ENCODE measurements at places on chromosomes 1 and 21. TPM values are rescaled to one million over a fixed set of nuclear protein-coding genes. Genes with fewer than 3 reads are reported as not detected.

DNA sequence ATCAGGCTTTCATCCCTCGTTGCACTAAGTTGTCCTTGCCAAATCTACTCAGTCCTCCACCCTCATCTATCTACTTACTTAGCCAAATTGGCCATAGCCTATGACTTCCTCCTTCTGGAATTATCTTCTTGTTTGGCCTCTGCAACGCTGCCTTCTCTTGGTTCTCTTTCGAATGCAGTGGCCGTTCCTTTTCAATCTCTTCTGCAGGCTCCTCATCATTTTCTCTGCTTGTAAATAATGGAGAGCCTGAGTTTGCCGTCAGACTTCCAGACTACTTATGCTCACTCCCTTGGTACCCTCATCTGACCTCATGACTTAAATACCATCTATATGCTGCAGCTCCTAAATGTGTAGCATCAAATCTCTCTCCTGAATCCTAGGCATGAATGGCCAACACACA, 22.4 kb upstream of the SRRM1 start:
- DNase-seq = no peak

GRCh38 chr21:39537571-39537970, 75.2 kb upstream of the B3GALT5 start:
- no peak for DNase-seq

- no peak for DNase-seq
These were observed 51.3 kb downstream of the HLCS start for GRCh38 chr21:36915014-36915695.

- DNase-seq = no peak
These were observed 560.3 kb upstream of the ZP4 start for GRCh38 chr1:238450976-238451375.

DNA sequence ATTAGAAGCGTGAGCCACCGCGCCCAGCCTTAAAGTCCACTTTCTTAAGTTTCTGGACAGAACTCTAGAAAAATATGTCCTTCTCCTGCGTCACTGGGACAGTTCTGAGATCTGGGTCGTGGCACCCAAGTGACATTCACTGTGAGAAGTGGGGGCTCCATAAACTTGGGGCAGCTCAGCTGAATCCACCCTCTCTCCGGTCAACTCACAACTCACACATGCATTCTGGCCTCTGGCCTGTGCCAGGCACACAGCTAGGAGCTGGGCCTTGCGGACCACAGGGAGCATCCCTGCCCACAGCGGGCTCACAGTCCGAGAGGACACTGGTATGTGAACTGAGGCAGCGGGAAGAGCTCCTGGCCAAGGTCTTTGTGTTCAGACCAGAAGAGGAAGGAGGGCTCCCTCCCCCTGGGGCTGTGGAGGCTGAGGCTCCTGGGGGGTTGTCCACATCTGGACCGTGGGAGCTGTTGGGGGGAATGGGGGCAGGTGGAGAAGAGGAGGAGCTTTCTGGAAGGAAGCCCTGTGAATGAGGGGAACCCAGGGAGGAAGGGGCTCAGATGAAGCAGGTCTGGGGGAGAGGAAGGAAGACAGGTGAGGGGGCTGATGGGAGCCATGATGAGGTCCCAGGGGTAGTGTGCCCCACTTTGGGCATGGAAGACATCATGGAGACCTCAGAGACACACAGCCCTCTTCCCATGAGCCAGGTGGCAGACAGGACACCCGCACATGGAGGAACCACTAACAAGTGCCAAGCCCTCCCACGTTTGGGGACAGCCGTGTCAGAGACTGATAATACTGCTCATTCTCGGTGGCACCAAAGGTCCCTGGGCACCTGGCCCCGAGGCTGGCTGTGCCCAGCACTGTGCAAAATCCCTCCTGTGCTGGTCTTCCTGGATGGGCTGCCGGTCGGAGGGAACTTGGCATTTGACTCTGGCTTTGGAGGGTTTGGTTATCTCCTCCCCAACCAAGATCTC, 191.0 kb upstream of the VAMP3 start:
- no peak for DNase-seq

DNA sequence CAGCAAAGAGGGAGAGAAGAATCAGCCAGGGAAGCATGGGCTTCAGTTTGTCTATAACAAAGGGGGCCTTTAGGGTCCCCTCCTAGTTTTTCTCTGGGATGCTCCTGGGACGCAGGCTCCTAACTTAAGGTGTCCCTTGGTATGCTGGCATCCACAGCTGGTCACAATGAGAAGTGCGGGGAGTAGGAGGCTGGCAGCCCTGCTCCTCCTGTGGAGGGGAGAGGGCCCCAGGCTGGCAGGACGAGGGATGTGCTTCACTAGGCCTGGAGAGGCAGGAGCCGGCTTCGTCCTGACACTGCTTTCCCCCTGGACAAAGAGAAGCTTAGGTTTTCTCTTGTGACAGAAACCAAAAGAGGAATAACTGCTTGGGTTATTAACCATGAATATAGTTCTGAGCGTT, 67.6 kb downstream of the NENF start:
- DNase-seq = no peak

PLA2G5 gene
- total RNA-seq = not detected

DNA sequence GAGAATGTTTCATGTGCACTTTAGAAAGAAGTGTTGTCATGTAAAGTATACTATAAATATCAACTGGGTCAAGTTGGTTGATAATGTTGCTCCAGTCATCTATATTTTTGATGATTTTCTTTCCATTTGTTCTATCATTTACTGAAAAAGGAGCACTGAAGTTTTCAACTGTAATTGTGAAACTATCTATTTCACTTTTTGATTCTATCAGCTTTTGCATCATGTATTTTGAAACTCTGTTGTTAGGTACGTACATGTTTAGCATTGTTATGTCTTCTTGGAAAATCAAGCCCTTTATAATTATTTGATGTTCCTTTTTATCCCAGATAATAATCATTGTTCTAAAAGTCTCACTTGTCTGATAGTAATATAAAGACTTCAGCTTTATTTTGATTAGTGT, 14.4 kb upstream of the HIVEP3 start:
- DNase-seq = no peak

- no peak for DNase-seq
These were observed 684 bp upstream of the MRPL20 start for GRCh38 chr1:1407636-1408318.

LAMB3 gene
- 348 TPM for total RNA-seq

SAMD11 gene
- total RNA-seq = 2.3 TPM

GRCh38 chr1:226814751-226815537, 55.5 kb upstream of the PSEN2 start:
- peak; percentile 79 for DNase-seq

GRCh38 chr1:42423681-42424080, 32.1 kb downstream of the ZMYND12 start:
- DNase-seq = no peak

GRCh38 chr1:200869753-200870391, 2.9 kb upstream of the GPR25 start:
- no peak for DNase-seq

NTMT2 gene
- total RNA-seq = not detected

DNA sequence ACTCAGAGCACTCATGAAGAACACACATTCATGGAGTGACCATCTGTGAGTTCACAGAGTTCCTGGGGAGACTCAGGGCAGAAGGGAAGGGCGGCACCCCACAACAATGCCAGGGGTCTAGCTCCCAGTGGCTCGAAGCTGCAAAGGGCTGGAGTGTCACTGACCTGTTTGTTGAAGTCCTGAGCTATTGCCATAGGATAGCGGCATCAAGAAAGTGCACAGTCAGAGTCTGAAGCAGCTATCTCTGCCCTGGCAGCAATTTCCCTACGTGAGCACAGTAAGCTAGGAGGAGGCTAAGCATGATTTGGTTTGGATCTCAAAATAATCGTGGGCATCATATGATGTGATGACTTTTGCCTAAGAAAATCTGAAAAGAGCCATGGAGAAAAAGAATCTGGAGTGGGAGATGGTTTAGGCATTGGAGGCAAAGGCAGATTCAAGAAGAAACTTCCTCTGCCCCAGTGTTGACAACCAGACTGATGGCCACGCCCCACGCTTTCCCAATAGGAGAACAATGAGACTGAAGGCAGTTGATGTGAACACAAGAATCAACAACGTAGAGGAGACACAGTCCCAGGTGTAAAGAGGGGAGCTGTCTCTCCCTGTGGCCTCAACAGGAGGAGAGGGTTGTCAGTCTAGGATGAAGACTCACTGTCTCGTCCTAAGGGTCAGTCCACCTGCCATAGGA, 100.0 kb upstream of the SLC25A33 start:
- no peak for DNase-seq

DNA sequence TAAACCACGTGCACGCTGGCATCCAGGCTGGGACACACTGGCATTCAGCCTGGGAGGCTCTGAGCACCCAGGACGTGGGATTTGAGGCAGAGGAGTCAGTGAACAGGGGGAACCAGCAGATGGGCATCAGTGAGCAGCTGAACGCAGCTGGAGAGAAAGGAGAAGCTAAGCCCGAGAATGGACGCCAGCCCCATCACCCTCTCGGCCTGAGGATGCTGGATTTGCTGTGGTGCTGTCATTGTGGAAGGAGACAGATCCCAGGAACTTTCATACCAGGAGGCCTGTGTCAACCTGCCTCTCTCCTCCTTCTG, 132.8 kb downstream of the PGBD5 start:
- DNase-seq = no peak

PCSK9 gene
- total RNA-seq = 4.5 TPM

DNA sequence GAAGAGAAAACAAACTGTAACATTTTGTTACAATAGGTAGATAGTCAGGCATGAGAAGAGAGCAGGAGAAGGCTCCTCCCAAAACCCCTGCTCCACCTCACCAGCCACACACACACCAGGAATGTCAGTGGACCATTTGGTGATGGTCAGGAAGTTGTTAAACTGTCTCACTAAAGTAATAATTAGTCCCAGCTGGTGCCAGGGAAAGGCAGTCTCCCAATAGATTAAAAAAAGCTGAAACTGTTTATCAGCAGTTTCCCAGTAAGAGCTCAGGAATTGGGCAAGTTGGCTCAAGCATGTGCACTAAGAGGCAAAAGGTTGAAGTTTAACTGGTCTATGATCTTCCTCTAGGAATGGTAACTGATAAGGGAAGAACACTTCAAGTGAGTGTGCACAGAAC, 249.6 kb downstream of the COL11A1 start:
- DNase-seq = no peak

- DNase-seq = no peak
These were observed 3.9 kb upstream of the ZBED6 start for GRCh38 chr1:203791498-203791897.
